ENCODE measurements at places on chromosomes 7 and 10.

DNA sequence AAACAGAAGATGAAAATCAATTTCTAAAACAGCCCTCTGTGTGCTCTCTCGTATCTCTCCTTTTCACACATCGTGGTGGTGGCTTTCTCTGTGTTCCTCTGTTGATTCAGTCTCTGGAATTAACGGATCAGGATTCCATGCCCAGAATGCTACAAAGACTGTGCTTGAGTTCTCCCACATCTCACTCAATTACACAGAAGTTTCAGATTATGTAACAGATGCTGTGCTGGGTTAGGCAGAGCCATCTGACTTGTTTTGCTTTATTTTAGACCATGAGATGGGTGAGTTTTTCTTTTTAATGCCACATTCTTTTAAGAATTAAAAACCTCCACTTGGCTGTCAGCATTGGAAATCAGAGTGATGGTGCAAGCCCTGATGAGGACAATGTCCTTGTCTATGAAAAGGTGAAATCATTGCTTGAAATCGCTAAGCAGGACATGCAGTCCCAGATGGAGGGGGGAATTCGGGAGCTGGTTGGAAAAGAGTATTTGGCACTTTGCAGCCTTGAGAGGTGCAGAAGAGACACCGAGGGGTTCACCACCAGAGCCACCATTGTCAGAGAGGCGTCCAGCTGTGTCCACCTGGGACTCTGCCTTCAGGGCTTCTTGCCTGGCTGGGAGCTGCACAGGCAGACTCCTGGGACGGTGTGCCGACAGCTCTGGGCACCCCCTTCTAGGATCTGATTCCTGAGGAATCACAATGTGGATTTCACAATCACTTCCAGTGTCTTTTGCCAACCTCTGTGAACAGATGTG lies 80.4 kb downstream of the EGFR start:
- DNase-seq: no peak

DNA sequence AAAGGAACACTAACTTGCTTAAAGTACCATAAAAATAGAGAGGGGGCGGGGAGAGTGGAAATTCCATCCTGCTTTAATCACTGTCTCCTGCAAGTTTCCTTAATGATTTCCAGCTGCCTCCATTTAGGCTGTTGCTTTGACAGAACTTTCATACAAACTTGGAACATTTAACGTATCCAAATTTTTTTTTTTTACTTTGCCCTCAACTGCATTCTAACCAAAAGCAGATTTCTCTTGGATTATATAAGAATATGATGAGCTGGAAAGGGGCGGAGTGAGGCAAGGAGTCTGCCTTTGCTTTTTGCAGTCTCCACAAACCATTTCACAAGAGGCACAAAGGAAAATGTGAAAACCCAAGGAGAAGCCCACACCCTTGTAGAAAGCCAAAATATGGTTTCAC lies 46.6 kb upstream of the COL1A2 start:
- no peak for DNase-seq

DNA sequence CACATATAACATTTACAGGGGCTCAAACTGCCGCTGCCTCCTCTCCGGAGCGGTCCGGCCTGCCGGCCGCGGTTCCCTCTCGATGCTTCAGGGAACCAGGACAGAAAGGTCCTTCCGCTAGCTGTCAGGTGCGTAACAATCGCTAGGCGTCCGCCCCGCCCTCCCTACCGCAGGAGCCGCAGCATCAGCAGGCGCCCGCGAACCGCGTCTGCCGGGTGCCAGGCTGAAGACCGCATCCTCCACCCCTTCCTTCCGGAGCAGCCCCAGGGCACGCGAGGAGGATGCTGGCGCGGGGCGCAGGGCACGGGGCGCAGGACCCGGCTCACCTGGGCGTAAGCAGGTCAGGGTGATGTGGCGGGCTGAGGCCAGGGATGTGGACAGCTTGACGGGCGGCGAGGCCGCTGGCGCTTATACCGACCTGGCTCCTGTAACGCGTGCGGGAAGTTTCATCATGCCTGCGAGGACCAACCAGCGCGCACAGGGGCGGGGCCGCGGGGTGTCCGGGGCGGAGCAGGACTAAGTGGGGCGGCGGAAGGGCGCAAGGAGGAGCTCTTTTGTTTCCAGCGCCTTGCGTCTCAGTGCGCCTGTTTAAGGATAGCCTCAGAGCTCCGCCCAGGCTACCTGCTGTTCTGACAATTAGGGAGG lies at the start of gene ASNS:
Gene ASNS, minus strand, starts transcription at position 384 of the 645 bp plus-strand sequence. CDS start 3,252 bp downstream, outside the sequence.
- peak; percentile 89 for DNase-seq

- DNase-seq: peak; percentile 34
These were observed 10.7 kb downstream of the AMZ1 start for GRCh38 chr7:2698581-2699288.

- no peak for DNase-seq
These were observed 86.5 kb downstream of the DNAJB6 start for GRCh38 chr7:157423348-157423747.

GRCh38 chr10:87579563-87579962 lies 74.9 kb downstream of the MINPP1 start:
- DNase-seq: no peak

- no peak for DNase-seq
These were observed 429.0 kb upstream of the MTPN start for GRCh38 chr7:136405931-136406777.

DNA sequence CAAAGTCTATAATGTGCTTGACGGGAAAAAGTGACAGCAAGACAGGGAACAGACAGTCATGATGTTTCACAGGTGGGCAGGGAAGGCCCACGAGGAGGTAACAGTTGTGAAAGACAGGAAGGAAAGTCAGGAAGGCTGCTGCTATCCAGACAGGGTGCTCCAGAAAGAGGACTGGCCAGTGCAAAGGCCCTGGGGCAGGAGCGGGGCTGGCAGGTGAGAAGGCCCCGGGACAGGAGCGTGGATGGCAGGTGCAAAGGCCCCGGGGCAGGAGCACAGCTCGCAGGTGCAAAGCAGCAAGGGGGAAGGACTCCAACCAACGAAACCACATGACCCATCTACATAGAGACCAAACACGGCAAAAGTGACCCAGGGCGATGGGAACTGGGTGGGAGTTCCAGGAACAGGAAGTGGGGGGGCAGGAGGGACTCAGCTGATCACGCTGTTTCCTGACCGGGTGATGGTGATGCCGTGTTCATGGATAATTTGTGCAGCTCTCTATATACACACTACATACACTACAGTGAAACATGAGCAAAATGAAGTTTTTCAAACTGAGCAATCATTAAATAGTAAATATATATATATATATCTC lies 138.2 kb downstream of the MAD1L1 start:
- no peak for DNase-seq

GRCh38 chr10:91681361-91682276 lies 48.7 kb upstream of the PPP1R3C start:
- no peak for DNase-seq

GRCh38 chr10:119658274-119658673 lies 7.1 kb downstream of the BAG3 start:
- no peak for DNase-seq

DNA sequence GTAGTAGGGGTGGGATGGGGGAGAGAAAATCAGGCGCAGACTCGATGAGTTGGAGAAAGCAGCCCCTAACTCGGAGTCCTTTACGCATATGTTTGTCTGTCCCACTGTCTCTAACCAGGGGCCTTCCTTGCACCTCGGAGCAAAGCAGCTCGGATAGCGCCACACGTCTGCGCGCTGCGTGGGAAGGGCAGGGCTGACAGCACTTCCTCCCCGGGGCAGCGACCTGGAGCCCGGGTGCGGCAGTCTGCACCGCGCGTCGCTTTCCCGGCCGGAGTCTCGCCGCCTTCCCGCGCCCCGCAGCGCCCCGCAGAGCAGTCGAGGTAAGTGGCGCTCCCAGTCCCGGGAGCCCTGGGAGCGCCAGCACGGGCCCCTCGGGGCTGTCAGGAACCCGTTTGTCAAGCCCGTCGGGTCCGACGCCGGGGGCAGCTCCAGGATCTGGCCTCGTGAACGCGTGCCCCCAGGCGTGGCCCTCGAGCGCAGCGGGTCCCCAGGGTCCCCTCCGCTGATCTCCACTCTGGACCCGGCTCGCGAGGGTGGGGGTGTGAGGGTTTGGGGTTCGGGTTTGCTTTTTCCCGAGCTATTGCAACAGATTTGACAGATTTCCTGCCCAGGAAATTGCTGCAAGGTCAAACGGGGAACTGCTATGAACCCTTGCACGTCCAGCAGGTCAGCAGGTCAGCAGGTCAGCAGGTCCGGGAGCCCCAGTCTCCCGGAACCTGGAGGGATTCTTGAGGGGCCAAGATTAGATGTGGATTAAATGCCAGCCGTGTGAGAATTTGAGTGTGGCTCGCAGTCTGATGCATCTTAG lies 597 bp downstream of the APBB1IP start:
- DNase-seq: peak; percentile 79

DNA sequence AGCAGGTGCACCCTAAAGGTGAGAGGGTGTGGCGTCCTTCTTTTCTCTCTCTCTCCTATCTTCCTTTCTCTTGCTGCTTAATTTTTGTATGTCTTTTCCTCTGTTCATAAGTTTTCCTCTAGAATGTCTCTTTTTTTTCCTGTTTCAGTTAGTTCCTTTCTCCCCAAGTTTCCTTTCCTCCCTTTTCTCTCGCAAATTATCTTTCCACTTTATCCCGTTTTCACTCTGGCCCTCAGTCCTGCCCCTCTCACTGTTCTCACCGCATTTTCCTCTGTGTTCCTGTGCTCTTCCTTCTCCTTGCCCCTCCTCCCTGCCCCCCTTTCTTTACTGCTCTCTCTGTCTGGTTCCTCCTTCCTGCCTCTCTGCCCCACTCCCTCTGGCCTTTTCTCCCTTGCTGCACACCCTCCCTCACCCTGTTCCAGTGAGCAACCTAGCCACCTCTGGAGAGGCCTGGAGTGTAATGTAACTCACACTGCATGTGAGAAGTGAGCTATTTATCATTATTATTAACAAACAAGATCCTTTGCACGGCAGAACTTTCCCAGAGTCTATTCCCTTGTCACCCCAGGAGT lies 158.5 kb downstream of the C10orf105 start:
- no peak for DNase-seq

DNA sequence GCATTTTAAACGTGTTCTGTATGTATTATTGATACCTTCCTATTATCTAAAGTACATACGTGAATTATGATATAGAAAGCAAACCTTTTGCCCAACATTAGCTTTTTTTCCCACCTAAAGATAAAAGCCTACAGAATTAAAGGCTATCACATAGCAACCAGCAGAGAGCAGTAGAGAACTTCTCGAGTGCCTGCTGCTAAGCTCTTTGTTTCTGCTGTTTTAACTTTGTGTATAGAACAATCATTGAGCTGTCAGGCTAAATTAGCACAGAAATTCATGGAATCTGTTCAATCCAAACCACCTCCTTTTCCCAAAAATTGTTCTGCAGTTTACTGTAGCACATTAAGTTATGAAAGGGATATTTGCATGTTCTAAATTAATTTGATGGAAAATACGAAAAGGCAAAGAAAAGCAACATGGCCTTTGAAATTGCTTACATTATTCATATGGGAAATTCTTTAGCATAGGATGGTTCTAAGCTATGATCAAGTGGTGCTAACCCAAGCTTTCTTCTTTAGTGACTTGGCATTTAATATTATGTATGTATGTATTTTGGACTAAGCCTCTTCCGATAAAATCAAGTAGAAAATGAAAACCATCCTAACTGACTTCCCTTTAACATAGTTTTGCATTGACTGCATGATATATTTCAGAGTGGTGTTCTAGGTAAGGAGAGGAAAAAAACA lies 1288.5 kb downstream of the GATA3 start:
- no peak for DNase-seq

DNA sequence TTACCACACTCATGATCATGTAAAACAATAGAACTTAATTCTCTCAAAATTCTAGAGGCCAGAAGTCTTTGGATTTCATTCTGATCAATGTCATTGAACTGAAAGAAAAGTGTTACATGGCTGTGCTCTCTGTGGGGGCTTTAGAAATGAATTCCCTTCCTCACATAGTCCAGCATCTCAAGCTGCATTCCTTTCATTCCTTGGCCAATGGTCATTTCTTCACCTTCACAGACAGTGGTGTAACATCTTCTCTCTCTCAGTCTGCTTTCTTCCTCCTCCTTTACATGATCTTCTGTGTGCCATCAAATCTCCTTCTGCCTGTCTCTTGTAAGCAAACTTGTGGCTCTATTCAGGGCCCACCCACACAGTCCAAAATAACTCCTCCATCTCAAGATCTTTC lies 735.3 kb downstream of the SUGCT start:
- no peak for DNase-seq

GRCh38 chr10:124035928-124036558 lies 57.4 kb downstream of the CHST15 start:
- DNase-seq: no peak

GRCh38 chr10:110547139-110547761 lies 20.2 kb upstream of the SMC3 start:
- DNase-seq: no peak

GRCh38 chr7:43430411-43430810 lies 152.5 kb upstream of the STK17A start:
- DNase-seq: no peak

Data from activated CD4-positive, alpha-beta T cell treated with anti-CD3 and anti-CD28 coated beads for 4 hours (primary cell).